ENCODE measurements at places on chromosomes 1 and 21.

- DNase-seq = no peak
Measured at GRCh38 chr1:147549526-147549925, 8.2 kb downstream of the BCL9 start.

GRCh38 chr21:35349376-35350080 lies 300.4 kb upstream of the RUNX1 start:
- DNase-seq = no peak

DNA sequence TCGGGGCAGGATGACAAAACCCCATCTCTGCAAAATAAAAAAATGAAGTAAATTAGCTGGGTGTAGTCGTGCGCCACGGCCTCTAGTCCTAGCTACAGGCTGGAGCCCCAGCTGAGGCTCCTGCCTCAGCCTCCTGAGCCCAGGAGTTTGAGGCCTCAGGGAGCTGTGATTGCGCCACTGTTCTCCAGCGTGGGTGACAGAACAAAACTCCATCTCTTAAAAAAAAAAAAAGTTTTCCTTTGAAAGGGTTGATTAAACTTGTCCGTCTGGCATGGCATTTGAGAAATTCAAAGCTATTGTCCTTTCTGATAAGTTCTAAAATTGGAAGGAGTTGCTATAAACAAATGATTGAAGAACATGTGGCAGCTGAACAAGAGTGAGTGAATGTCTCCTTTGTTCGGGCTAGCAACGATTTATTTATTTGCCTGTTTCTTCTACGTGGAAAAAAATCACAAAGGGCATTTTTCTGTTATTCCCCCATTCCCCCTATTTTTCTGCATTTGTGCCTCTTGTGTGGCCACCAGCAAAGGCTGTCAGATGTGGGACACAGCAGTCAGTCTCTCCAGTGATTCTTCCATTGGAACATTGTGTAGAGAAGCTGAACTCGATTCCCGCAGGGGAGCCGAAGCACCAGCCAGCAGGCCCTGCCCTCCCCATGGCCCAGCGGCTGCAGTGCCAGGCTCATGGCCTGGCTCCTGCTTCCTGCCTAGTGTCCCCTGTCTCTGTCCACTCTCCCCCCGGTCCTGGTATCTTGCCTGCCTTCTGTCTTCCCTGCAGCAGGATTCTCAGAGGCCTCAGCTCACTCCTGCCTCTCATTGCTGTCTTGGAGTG lies 21.5 kb upstream of the PWP2 start:
- DNase-seq = no peak

DNA sequence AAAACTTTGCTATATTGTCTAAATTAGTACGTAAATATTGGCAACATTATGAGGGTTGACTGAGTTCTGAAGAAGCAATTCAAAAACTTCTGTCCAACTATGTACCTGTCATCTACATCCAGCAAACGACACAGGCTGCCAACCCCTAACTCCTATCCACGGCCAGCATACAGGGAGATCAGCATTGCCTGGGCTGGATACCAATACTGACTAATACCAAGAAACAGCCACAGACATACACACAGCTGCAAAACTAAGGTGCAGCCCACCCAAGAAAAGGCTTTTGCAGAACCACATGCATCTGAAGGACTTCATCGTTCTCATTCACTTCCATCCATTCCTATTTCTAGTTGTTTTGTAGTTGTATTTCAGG lies 2.0 kb downstream of the KIAA0319L start:
- no peak for DNase-seq

DNA sequence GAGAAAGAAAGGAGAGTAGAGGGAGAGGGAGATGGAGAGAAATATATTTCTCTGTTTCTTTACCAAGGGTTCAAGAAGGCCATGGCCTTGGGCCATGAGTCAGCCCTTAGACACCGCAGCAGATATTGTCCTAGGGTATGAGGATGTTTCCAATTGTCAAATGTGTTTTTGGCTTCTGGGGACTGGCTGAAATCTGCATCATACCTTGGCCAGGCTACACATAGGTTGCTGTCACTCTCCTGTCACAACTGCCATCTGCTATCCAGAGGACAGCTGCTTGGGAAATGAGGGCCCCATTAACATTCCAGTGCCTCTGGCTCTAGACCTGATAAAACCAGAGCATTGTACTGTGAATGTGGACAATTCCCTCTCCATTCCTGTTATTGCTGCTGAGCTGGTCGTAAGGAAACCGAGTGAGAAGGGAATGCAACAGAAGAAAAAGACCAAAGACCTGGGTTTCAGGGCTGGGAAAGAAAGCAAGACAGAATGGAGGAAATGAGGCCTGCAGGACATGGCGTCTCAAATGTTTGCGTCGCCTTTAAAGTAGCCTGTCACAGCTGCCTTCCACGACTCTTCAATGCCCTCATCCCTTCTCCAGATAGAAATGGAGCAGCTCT lies 8.8 kb upstream of the PIGC start:
- no peak for DNase-seq

GRCh38 chr1:207202480-207202879 lies 98.4 kb downstream of the C4BPA start:
- no peak for DNase-seq

GRCh38 chr1:156794506-156795373 lies 21.9 kb downstream of the SH2D2A start:
- DNase-seq = no peak

GRCh38 chr1:6257541-6258069 lies 3.3 kb downstream of the GPR153 start:
- DNase-seq = no peak

- no peak for DNase-seq
Measured at GRCh38 chr1:43801203-43801602, 93.9 kb downstream of the ST3GAL3 start.

- no peak for DNase-seq
Measured at GRCh38 chr1:9395018-9395417, 102.3 kb downstream of the SPSB1 start.

DNA sequence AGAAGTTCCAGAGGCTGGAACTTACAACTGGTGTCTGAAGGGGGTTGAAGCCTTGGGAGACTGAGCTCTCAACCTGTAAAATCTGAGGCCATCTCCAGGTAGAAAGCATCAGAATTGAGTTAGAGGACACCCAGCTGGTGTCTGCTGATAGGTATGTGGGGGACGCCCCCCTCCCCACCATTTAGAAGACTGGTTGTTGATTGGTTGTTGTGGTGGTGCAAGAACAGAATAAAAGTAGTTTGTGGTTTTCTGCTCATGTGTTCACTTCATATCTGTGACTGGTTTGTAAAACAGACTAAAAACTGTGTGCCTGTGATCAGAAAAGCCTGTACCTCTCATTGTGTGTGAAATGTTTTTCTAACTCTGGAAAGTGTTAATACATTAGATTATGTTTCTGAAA lies 33.2 kb upstream of the PDE4B start:
- no peak for DNase-seq

- no peak for DNase-seq
Measured at GRCh38 chr1:200260597-200261335, 149.1 kb downstream of the ZNF281 start.

DNA sequence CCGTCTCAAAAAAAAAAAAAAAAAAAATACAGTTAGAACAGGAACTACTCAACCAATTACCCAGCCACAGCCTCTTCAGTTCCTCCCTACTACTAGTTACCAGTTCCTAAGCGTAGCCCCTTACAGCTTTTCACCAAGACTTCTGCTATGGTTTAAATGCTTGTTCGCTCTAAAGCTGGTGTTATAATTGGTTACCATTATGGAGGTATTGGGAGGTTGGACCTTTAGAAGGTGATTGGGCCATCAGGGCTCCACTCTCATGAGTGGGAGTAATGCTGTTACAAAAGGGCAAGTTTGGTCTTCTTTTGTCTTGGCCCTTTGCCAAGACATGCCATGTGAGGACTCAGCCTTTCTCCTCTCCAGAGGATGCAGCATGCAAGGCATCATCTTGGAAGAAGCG lies 3.0 kb upstream of the SMPDL3B start:
- no peak for DNase-seq

Measured in right kidney (tissue), 9 donors.